Stimulated activated CD4-positive, alpha-beta T cell treated with anti-CD3 and anti-CD28 coated beads, Interleukin-2, amount 100 ng/mL, for 48 hours (primary cell): ENCODE measurements at places on chromosomes 7 and 10.

GRCh38 chr7:151821806-151822540 is 54.9 kb downstream of the PRKAG2 start:
- DNase-seq: no peak

DNA sequence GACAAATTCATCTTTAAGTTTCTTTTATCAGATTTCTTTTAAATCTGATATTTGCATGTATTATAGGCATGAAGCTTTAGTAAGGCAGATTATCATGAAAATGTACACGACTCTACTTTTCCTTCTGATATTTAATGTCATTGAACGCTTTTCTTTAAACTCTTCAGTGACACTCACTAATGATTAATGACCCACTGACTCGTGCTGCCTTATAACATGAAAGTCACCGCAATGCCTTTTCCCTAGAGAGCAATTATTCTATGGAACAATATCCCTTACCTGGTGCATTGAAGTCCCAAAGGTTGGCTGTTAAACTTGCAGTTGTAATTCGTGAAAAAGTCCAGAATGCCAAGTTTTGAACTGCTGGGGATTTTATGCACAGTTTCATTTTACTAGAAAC is 33.4 kb upstream of the HGF start:
- DNase-seq: no peak

DNA sequence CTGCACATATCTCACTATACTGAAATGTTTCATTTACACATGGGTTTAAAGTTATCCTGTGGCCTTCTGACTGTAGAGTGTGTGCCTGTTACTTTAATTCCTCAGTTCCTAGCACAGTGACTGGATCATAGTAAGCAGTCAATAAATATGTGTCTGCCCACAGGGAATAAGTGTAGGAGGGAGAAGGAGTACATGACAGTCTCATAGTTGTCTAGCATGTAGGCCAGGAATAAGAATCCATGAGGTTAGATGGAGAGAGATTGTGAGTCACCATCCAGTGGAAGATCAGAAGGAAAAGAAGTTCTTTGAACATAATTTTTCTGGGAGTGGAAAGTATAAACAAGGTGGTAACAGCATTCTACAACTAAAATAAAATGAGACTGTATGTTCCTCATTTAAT is 36.6 kb upstream of the SEMA3A start:
- no peak for DNase-seq

DNA sequence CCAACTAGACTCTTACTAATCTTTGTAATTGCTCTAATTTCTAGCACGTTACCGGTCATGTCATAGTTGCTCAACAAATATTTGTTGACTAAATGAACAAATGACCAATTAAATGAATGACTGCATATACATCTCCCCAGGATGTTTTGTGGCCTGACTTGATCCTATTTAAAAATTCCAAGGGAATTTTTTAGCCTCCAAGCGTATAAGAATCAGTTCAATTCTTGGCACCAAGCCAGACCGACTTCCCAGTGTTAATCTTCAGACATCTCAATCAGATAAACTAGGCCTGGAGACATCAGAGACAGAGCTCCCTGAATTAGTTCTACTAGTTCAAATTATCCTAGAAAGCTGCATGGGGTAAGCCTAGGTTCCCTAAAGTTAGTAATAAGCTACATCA is 96.0 kb downstream of the GSAP start:
- DNase-seq: no peak

DNA sequence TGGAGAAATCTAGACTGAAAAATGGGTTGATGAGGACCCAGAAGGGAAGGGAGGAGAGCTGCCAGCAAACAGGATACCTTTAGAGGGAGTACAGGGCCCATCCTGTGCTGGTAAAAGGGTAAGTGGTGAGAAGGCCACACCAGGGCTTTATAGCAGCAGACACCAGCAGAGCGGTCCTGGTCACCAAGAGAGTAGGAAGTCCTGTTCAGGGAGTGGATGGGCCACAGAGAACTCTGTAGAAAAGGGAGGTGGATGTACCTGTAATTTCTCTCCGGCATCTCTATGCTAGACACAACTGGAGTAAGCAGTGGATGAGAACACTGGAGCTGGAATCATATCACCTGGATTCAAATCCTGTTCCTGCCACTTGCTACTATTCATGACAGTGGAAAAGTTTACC is 867.2 kb downstream of the CCSER2 start:
- no peak for DNase-seq

DNA sequence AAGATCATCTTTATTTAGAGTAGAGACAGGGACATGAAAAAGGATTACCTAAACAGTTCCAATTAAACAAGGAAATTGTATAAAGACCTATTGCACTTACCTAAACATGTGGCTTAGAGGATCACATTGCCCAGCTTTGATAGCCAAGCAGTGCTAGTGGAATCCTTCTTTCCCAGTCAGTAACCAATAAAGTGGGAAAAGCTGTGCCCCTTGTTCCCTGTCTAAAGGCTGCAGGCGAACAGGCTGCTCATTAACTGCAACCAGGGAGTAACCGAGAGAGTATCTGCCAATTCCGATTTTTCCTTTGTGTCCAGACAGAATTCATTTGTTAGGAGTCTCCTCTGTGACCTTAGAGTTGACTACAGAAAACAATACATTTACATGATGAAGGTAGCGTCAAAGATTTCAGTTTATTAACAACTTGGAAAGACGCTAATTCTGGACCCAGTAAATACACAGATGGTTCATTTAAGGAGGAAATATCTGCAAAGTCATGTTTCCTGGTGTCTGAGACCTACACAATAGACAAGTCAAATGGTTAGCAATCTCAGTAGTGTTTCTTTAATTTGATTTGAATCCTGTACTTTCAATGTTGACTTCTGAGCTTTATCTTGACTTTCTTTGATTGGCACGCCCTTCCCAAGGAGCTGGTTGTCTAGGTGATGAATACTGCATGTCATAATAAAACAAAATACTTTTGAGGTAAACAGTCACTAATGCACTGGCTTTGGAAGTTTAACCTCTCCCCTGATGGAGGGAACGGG is 57.3 kb upstream of the MET start:
- DNase-seq: no peak

- DNase-seq: no peak
These were observed 27.8 kb downstream of the ZNRF2 start for GRCh38 chr7:30312178-30312577.

- DNase-seq: no peak
These were observed 105.0 kb upstream of the KLF6 start for GRCh38 chr10:3889961-3890522.

- no peak for DNase-seq
These were observed 148.9 kb downstream of the ARID5B start for GRCh38 chr10:62050346-62050892.

- no peak for DNase-seq
These were observed 29.6 kb downstream of the CASP7 start for GRCh38 chr10:113709221-113709838.
